Stimulated activated naive B cell treated with anti-CD40 and anti-IgM and Interleukin-4, amounts not matched to agents 10 μg/mL and 1 μg/mL and 100 μg/mL, for 72 hours (primary cell): ENCODE measurements at places on chromosomes 2 and 18.

- peaks cover 2% of the 10 kb centered on the region for H3K36me3 ChIP-seq
- no peaks in the 10 kb centered on the region for H3K27me3 ChIP-seq
- no peak for DNase-seq
- H3K4me3 ChIP-seq, result no peak overlapping the region
- no peaks in the 10 kb centered on the region for H3K4me1 ChIP-seq
Observed at GRCh38 chr2:7373156-7373555, 455.9 kb downstream of the RNF144A start.

DNA sequence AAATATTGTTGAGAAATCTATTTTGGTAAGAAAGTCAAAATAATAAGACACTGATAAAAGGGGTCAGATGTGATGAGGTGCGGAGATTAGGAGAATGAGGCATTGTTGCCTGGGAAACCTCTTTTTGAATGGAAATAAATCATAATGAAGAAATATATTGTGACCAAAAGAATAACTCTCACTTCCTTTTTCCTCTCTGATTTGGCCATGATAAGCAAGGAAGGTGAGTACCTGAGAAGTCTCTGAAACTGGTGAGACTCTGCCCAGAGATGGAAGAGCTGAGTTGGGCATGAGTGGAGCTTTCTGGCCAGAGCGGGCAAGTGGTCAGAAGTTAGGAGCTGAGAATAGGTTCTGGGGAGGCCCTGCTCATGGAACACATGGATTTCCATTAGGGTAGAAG is 11.8 kb downstream of the LAMA3 start:
- peaks cover 18% of the 10 kb centered on the region for H3K27me3 ChIP-seq
- peak overlapping the region; percentile 20 for H3K27ac ChIP-seq
- peaks cover 8% of the 10 kb centered on the region for H3K4me1 ChIP-seq
- DNase-seq, result no peak
- H3K36me3 ChIP-seq, result no peaks in the 10 kb centered on the region

- H3K4me3 ChIP-seq, result peak overlapping the region; percentile 79
- peaks cover 2% of the 10 kb centered on the region for H3K36me3 ChIP-seq
- H3K27ac ChIP-seq, result no peak overlapping the region
- H3K27me3 ChIP-seq, result peaks cover 57% of the 10 kb centered on the region
- H3K4me1 ChIP-seq, result peaks cover 13% of the 10 kb centered on the region
Observed at GRCh38 chr2:224039770-224040440, 819 bp upstream of the SERPINE2 start.

- peak overlapping the region; percentile 67 for H3K27ac ChIP-seq
- H3K4me1 ChIP-seq, result peaks cover 76% of the 10 kb centered on the region
- H3K36me3 ChIP-seq, result peaks cover 6% of the 10 kb centered on the region
- no peak for DNase-seq
- H3K4me3 ChIP-seq, result no peak overlapping the region
Observed at GRCh38 chr2:43170405-43171105, 55.9 kb downstream of the ZFP36L2 start.

- DNase-seq, result no peak
- peaks cover 35% of the 10 kb centered on the region for H3K27me3 ChIP-seq
- H3K27ac ChIP-seq, result no peak overlapping the region
- no peak overlapping the region for H3K4me3 ChIP-seq
Observed at GRCh38 chr2:69059731-69060290, 46.8 kb downstream of the ANTXR1 start.

DNA sequence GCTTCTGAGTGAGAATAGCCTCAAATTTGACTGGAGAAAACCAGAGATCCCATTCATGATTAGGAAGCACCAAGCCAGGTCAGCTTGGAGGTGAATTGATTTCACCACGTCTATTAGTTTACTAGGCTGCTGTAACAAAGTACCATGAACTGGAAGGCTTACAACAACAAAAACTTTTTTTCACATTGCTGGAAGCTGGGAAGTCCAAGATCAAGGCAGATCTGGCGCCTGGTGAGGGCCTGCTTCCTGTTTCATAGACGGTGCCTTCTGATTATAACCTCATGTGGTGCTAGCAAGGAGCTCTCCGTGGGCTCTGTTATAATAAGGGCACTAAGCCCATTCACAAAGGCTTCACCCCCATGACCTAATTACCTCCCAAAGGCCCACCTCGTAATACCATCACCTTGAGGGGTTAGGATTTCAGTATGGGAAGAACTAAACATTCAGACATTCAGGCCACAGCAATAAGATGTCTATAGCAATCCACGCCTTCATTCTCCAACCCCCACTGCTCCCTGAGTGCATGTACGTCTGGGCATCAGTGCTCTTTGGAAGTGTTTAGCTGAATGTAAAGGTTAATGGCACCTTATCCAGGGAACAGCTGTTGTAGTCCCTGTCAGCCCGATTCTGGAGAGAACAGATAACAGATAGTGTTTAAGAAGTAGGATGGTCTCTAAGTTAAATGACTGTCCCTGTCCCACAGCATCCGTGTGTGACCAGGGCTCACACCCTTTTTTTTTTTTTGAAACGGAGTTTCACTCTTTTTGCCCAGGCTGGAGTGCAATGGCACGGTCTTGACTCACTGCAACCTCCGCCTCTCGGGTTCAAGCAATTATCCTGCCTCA is 89.2 kb downstream of the SOCS6 start:
- no peak overlapping the region for H3K27ac ChIP-seq
- no peaks in the 10 kb centered on the region for H3K27me3 ChIP-seq
- DNase-seq, result no peak
- no peaks in the 10 kb centered on the region for H3K36me3 ChIP-seq

DNA sequence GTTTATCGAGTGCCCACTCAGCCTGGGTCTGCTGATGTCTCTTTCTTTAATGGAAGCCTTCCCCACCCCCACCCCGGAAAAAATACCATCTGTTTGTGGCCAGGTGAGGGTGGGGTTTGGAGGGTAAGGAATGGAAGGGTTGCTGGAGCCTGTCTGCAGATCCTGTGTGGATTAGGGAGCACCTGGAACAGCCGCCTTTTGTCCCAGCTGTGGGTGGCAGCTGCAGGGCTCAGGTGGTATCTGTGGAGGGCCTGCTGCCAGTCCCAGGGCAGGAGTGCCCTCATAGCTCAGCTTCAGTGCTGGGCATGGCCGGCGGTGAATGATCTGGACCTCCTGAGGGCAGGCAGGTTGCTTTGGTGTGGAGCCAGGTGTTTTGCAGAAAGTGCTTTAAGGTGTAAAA is 45.3 kb downstream of the IMPA2 start:
- no peak for DNase-seq
- H3K4me1 ChIP-seq, result peaks cover 12% of the 10 kb centered on the region
- H3K27ac ChIP-seq, result no peak overlapping the region
- no peaks in the 10 kb centered on the region for H3K36me3 ChIP-seq
- H3K27me3 ChIP-seq, result no peaks in the 10 kb centered on the region

DNA sequence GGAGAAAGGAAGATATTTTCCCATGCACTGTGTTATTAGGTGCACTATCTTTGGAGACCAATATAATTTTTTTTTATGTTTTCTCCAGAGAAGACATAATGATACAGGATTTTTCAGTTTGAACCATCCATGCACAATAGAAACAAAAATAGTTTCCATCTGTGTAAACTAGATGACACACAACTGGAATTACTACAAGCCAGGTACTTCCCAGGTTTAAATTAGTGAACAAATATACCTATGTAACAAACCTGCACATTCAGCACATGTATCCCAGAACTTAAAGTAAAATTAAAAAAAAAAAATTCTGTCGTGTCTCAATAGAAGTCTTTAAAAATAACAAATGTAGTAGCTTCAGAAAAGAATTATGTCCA is 1616.8 kb upstream of the ACVR2A start:
- H3K4me3 ChIP-seq, result no peak overlapping the region
- peaks cover 9% of the 10 kb centered on the region for H3K4me1 ChIP-seq
- no peak overlapping the region for H3K27ac ChIP-seq
- no peaks in the 10 kb centered on the region for H3K27me3 ChIP-seq

GRCh38 chr2:123864416-123864815 is 160.7 kb upstream of the CNTNAP5 start:
- no peaks in the 10 kb centered on the region for H3K36me3 ChIP-seq
- DNase-seq, result no peak
- H3K4me1 ChIP-seq, result no peaks in the 10 kb centered on the region
- H3K4me3 ChIP-seq, result no peak overlapping the region
- no peaks in the 10 kb centered on the region for H3K27me3 ChIP-seq
- no peak overlapping the region for H3K27ac ChIP-seq

DNA sequence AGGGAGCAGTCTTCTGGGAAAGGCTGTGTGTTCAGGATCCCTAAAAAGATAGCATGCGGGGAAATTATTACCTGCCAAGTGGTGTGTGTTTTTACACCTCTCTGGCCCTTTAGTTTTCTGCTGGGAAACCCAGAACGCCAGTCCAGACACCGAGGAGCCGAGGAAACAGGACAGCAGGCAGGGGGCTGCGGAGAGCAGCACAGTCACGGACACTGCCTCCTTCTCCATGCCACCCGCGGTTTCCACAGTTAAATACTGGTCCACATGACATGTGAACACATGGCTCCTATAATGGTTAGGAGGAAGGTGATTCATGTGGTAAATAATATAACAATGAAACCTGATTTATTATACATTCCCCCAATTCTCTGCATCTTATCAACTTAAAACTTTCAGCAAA is 20.4 kb downstream of the CNOT11 start:
- no peak overlapping the region for H3K27ac ChIP-seq
- peaks cover 26% of the 10 kb centered on the region for H3K36me3 ChIP-seq
- no peaks in the 10 kb centered on the region for H3K27me3 ChIP-seq
- no peak for DNase-seq
- no peak overlapping the region for H3K4me3 ChIP-seq
